BJ (cell line): ENCODE measurements at places on chromosomes 7 and 10. TPM values are rescaled to one million over a fixed set of nuclear protein-coding genes. Genes with fewer than 3 reads are reported as not detected.

Gene EGR2
- 1.1 and 1.9 TPM in 2 replicates for polyA plus RNA-seq

Gene CCDC146
- polyA plus RNA-seq, result 1.3 and 1.6 TPM in 2 replicates

Gene AFAP1L2
- polyA plus RNA-seq, result 0.10 and 0.22 TPM in 2 replicates

Gene JAKMIP3
- 0.20 and 0.26 TPM in 2 replicates for polyA plus RNA-seq

Gene EBF3
- polyA plus RNA-seq, result 0.31 and 0.32 TPM in 2 replicates

Gene HIF1AN
- 7.4 and 19.5 TPM in 2 replicates for polyA plus RNA-seq

Gene HOXA3
- 0.09 and 0.15 TPM in 2 replicates for polyA plus RNA-seq

Gene NPFFR1
- polyA plus RNA-seq, result not detected in 2 replicates

Gene FFAR4
- polyA plus RNA-seq, result not detected in 2 replicates

Gene RARRES2
- polyA plus RNA-seq, result 6.3 and 7.2 TPM in 2 replicates

Gene CCDC3
- 0.02 TPM in 1 of 2 replicates, not detected in the other for polyA plus RNA-seq

Gene ADAP1
- polyA plus RNA-seq, result 3.2 and 5.1 TPM in 2 replicates

Gene UNCX
- not detected in 2 replicates for polyA plus RNA-seq

Gene NODAL
- not detected in 2 replicates for polyA plus RNA-seq

Gene CLCN1
- polyA plus RNA-seq, result not detected in 2 replicates

Gene MYL10
- polyA plus RNA-seq, result 0.07 and 0.18 TPM in 2 replicates

Gene BICC1
- 27.0 and 32.1 TPM in 2 replicates for polyA plus RNA-seq

Gene WDFY4
- polyA plus RNA-seq, result not detected in 2 replicates

Gene SPDYE6
- not detected in 2 replicates for polyA plus RNA-seq

Gene PTPRE
- polyA plus RNA-seq, result 0.09 and 0.12 TPM in 2 replicates

Gene ASB4
- not detected in 2 replicates for polyA plus RNA-seq

Gene OR2A14
- polyA plus RNA-seq, result not detected in 2 replicates

Gene TAS2R3
- 0.29 TPM in 1 of 2 replicates, not detected in the other for polyA plus RNA-seq

Gene ATOH7
- polyA plus RNA-seq, result 0.05 TPM in 1 of 2 replicates, not detected in the other

Gene CHST15
- 5.7 and 6.2 TPM in 2 replicates for polyA plus RNA-seq
